ENCODE measurements at places on chromosomes 11 and 22.

GRCh38 chr11:9396752-9397151 lies 12.3 kb downstream of the IPO7 start:
- DNase-seq = no peak

DNA sequence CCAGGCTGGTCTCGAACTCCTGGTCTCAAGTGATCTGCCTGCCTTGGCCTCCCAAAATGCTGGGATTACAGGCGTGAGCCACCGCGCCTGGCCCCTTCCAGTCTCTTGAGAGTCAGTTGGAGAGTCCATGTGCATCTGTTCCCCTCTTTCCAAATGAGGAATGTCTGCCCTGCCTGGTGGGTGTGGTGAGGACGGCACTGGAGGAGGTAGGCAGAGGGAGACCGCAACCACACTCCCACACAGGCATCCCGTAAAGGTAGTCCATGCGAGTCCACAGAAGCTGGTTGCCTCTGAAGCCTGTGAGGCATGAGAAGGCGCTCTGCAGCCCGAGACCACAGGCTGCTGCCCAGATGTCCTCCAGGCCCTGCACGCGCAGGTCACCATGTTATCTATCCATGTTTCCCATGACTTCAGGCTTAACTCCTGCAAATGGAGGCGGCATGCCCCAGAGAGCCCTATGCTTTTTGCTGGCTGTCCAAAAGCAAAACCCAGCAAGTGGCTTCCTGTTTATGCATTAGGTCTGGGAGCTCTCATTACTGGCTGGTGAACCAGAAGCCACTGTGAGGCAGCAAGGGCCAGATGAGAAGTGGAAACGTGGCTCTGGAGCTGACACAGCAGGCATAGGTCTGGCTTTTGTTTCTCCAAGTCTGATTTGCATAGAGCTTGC lies 43.4 kb downstream of the GRIK4 start:
- no peak for DNase-seq

DNA sequence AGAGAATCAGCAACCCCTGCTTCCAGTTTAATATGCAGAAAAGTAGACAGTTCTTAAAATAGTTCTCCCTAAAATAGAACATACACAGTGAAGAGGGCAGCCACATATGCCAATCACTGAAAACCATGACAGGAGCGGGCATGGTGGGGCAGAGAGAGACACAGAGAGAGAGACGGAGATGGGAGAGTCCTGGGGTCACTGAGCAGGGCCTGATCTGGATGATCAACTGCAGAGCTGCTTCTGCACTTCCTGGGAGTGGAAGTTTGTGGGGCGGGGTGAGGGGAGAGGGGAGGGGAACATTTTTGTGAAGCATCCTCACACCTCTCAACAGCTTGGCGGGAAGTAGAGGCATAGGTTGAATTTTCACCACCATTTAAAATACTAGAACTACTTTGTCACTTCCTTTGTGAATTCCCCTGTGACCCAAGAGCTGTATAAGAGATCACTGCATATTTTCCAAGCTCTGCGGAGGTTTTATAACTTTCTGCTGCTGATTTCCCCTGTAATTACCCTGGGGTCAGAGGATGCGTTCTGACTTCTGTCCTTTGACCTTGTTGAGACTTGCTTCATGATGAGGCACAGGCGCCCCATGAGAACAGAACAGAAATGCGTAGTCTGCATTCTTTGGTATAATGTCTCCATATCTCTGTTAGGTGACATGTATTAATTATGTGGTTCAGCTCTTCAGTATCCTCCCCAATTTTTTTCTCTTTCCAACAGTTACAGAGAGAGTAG lies 419.4 kb downstream of the BRD1 start:
- DNase-seq = no peak

- DNase-seq = no peak
Measured at GRCh38 chr11:6587360-6587953, 16.0 kb downstream of the RRP8 start.

DNA sequence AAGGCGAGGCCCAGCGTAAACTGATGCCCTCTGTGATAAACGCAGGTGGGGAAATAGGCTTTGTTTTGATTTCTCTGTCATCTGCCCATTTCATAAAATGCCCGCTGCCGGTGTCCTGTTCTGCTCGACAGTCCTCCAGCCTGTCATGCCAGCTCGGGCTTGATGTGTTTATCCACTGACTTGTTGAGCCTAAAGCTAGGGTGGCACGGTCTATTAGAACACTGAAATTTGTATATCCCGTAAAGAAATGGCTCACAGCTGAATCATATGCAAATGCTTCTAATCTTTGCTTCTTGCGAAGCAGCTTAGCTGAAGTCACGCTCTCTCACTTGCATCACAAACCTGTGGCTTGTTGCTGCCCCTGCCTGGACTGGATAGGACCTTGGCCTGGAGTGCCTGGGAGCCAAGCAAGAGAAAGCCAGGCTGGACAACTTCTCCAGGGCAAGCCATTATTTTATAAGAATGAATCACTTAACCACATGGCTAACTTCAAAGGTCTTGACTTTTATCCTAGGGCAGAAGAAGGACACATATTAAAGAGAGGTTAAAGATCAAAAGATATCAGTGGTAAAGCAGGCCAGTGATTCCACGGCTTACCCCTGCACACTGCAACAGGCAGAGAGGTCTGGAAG lies 33.1 kb downstream of the EHF start:
- DNase-seq = no peak

DNA sequence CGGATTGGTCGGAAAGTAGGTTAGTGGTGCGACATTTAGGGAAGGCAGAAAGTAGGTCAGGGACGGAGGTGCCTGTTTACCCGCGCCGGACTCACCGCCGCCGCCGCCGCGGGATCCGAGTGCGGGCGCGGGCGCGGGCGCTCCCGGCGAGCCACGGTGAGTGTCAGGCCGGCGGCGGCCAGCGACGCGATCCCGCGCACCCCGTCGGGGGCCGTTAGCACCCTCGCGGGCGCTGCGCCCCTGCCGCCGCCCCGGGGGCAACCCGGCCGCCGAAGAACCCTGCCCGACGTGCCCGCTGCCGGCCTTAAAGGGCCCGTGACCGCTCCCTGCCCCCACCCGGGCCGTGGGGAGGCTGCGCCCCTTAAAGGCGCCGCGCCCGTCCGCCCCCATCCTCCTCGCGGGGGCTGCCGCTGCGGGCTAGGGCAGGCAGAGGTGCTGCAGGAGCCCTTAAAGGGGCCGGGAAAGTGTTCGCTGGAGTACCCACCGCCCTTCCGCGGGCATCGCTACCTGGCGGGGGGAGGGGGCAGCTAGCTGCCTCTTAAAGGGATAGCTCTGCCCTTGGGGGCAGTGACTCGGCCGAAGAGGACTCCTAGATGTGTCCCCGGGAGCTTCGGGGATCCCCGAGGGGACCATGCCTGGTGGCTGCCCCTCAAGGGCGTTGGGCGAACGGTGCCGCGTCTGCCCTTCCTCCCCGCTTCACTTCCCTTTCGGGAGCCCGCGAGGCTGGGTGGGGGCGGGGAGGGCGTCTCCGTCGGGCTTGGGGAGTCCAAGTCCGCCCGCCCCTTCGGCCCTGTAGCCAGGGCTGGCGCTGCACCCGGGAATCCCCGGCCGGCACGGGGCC lies at the start of gene BMAL1:
BMAL1 (plus strand) TSS at position 23 of the 841 bp plus-strand sequence. CDS start 76,519 bp downstream, outside the sequence.
- DNase-seq = no peak

GRCh38 chr22:45784357-45785277 lies 113.0 kb downstream of the ATXN10 start:
- no peak for DNase-seq

- DNase-seq = no peak
Measured at GRCh38 chr11:67396587-67397389, 4.9 kb downstream of the PPP1CA start.

- no peak for DNase-seq
Measured at GRCh38 chr11:91264481-91264880, 960.1 kb upstream of the FAT3 start.

GRCh38 chr22:26367402-26368245 lies 61.4 kb upstream of the ASPHD2 start:
- DNase-seq = peak; percentile 54

- DNase-seq = no peak
Measured at GRCh38 chr11:117900121-117900648, 23.7 kb upstream of the FXYD6 start.

GRCh38 chr11:93392867-93393266 lies 62.3 kb downstream of the DEUP1 start:
- DNase-seq = no peak

- no peak for DNase-seq
Measured at GRCh38 chr11:16741473-16741872, 3.0 kb downstream of the C11orf58 start.

- no peak for DNase-seq
Measured at GRCh38 chr11:112626731-112627130, 334.5 kb upstream of the NCAM1 start.

DNA sequence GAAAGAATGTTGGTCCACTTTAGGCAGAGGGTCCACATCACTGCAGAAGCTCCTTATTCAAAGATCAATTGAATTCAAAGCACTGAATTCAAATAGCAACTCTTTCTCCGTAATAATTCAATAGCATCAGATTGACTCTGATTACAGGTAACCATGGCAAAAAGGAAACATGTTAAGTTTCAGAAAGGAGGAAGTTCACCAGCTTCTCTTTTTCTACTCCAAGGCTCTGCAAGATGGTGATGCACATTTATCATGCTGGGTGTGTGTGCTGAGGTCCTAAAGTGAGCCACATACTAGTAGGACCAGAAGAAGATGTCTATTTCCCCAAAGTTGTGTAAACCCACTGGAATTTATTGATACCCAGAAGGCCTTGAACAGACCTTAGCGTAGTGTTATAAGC lies 18.0 kb upstream of the DRD2 start:
- DNase-seq = no peak

- DNase-seq = no peak
Measured at GRCh38 chr11:2919188-2919587, 10.0 kb downstream of the PHLDA2 start.

GRCh38 chr11:8756201-8756600 lies 73.6 kb downstream of the RPL27A start:
- DNase-seq = no peak

GRCh38 chr11:62922653-62923431 lies 1.7 kb upstream of the CHRM1 start:
- no peak for DNase-seq

- DNase-seq = no peak
Measured at GRCh38 chr11:115502636-115503082, 1.6 kb downstream of the CADM1 start.

DNA sequence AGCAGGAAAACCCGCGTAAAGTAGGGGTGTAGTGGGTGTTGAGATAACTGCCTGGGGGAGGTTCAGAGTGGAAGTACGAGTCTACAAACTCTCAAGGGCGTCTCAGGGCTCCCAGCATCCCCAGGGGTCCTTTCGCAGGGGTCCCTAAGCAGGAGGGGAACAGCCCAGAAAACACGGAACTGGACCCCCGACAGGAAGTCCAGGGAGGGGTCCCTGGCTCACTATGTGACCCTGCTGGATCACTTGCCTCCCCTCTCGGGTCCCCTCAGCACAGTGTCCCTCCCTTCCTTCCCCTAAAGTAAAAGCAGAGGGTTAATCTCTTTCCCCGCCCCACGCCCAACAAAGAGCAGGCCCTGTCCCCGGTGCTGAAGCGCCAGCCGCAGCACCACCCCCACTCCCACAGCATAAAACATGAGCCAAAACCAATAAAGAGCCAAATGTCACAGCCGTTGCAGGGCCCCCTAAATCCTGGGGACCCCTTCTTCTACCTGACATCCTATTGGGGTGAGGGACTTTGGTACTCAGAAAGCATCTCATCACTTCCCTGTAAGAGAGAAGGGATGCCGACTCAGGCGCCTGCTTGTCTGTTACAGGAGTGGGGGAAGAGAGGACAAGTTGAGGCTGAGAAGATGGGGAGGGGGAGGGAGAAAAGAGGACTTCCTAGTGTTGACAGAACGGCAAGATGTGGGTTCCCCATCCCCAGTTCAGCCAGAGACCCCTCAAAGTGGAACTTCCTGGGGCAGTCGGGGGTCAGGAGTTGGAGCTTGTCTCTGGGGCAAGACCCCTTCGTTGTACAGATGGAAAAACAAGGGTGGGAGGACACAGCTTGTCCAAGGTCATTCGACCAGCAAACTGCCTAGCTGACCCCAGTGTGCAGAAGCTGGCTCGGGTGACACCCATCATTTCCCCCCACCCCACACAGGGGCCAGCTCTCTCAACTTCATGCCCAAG lies 1.4 kb upstream of the NEFH start:
- DNase-seq = peak; percentile 28

DNA sequence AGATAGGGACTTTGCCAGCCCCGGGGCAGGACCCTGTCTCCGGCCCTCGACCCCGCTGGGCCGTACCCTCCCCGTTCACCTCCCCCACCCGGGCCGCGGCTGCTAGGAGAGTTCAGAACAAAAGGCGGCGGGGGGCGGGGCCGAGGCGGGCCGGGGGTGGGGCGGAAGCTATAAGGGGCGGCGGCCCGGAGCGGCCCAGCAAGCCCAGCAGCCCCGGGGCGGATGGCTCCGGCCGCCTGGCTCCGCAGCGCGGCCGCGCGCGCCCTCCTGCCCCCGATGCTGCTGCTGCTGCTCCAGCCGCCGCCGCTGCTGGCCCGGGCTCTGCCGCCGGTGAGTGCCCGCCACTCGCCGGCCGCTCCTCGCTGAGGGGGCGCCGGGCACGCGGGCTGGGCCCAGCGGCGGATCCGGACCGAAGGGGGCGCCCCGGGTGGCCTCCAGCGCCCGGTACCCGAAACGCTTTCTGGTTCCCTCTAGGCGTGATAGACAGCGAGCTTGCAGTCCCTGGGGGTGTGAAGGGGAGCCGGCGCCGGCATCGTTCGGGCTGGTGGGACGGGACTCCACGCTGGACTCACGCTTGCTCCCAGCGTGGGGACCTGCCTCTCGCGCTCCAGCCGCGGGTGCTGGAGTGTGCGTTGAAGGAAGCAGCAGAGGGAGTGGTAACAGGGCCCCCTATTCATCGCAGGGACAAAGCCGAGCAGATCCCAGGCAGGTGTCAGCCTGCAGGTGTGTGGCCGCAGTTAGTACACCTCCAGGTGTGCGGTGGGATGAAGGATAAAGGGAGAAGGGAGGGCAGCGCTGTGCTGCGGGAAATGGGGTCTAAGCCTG lies at the start of gene MMP11:
MMP11 (plus strand) TSS at position 201 of the 825 bp plus-strand sequence; CDS start at position 223, 22 bp downstream.
- peak; percentile 49 for DNase-seq

DNA sequence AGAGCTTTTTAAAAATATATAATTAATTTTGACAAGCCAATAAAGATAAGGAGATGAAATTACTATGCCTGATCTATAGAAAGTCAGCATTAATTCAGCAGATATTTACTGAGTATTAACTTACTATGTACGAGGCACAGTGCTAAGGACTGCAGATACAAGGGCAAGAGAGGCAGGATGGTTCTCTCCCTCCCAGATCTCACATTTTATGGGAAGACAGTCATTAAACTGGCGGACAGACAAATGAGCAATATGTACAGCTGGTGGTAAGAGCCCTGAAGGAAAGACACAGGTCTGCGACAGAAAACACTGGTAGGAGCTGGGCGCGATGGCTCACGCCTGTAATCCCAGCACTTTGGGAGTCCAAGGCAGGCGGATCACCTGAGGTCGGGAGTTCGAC lies 36.8 kb downstream of the MCHR1 start:
- DNase-seq = no peak
